ENCODE measurements at places on chromosomes 6 and 20. TPM values are rescaled to one million over a fixed set of nuclear protein-coding genes. Genes with fewer than 3 reads are reported as not detected.

TFAP2D gene
- not detected for total RNA-seq

MOG gene
- total RNA-seq = not detected

PDE10A gene
- total RNA-seq = 17.3 TPM

RSPO3 gene
- 0.81 TPM for total RNA-seq

DNA sequence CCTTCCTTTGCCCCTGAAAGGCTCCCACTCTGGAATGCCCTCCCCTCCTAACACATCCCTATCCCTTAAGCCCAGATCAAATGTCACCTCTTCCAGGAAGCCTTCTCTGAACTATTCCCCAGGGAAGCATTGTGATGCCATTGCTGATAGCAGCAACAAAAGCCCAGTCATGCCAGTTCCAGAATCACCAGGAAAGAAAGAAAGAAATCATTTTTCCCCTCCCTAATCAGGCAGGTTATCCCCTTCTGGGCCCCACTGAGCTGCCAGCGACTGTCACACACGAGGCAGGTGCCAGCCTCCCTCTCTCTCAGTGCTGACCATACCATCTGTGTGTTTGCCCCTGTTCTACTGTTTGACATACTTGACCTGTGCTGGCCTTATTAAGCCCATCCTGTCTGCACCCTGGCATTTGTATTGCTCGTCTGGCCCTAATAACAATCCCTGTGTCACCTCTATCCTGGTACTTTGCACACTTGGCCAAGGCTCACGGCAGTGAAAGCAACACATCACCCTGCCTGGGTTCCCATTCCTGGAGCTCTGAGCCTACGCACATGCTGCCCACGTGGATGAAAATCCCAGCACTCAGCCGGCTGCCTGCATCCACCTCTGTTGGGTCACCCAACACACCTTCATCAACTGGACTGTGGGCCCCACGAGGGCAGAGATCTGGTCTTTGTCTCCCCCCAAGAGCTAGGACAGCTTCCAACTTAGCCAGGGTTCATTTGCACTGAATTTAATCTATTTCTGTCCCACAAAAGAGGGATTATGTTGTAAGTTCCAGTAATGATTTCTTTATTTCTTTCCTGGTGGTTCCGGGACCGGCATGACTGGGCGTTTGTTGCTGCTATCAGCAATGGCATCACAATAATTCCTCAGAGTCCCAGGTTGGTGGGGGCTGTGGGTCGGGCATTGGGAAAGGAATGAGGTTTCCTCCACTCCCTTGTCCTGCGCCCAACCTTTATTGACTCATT is 5.3 kb upstream of the BPIFB1 start:
- DNase-seq = peak; percentile 33

GRCh38 chr20:18412221-18412901 is 54.5 kb downstream of the DZANK1 start:
- no peak for DNase-seq

DNA sequence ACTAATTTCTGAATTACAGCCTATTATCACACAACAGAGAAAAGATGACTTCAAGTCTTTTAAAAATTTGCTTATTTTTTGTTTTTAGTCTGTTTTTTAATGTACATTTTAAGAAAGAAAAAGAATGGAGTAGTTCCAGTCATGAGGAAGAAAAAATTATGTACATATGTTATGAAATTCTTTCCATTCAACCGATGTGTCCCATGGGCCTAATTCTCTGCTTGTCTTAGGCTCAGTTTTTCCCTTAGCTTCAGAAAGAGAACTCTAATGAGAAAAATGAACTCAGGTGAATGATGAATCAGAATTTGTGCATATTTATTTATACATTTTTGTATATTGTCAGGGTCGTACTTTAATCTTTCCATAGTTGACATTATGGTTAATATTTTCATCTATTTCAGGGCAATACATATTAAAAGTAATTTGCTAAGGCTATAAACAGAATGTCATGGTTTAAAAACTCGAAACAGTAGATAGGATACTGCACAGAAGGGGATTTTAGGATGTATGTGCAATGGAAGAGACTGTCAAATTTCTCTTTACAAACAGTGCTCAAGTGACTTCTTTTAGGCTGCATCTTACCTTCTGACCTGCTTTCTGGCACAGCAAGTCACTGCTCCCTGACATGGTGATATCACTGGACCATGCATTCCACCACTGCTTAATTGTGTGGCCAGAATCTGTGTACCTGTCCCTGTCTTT is 153.1 kb downstream of the EPHA7 start:
- no peak for DNase-seq

DNA sequence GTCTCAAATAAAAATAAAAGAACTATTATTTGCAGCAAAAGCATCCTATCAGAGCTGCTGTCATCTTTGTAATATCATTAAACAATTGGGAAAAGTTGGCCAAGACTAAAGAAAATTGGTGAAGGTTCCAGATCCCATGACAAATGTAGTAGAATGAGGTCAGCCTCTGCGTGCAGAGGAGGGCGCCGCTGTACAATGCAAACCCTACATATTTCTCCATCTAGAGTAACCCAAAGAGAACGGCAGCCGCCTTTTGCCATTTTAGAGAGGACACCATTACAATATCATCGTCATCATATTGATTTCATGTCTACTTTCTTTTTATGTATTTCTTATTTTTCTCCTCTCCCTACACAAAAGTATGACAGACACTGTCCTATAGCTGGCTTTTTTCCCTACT is 59.5 kb downstream of the ZMYND8 start:
- peak; percentile 37 for DNase-seq

DNA sequence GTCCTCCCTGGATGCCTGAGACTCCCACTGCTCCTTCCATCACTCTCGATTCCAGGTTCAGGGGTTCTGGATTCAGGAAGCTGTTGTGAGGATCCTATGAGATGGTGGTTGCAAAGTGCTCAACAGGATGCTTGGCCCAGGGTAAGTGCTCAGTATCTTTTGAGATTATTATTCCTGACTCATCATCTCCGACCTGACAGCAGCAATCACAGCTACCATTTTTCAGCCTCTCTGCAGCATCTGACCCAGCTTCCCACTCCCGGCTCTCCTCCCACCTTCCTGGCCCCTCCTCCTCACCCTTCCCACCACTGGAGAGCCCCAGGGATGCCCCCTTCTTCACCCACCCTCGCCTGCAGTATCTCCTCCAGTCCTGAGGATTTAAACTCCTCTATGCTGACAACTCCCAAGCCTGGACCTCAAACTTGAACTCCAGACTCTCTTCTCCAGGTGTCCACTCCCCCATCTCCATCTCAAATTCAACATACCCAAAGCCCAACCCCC is 36.8 kb upstream of the KCNB1 start:
- DNase-seq = no peak

DNA sequence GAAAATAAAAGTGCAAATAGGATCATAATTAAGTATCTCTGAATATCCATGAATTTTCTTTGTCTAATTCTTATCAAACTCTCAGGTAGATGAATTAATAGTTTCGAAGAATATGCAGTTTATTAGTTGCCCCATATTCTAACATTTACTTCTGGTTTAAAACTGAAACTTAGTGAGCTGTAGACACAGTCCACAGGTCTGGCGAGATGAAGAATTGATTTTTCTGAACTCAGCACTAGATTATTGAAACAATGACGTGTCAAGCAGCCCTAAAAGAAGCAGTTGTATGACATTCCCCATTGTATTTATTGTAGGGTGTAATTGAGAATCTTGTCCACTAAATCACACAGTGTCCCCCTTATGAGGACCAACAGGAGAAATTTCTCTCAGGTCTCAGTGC is 407.1 kb downstream of the GRIK2 start:
- DNase-seq = no peak

GRCh38 chr6:15020119-15020770 is 225.6 kb upstream of the JARID2 start:
- no peak for DNase-seq

- DNase-seq = no peak
These were observed 92.7 kb downstream of the DACT2 start for GRCh38 chr6:168226902-168227318.

DNA sequence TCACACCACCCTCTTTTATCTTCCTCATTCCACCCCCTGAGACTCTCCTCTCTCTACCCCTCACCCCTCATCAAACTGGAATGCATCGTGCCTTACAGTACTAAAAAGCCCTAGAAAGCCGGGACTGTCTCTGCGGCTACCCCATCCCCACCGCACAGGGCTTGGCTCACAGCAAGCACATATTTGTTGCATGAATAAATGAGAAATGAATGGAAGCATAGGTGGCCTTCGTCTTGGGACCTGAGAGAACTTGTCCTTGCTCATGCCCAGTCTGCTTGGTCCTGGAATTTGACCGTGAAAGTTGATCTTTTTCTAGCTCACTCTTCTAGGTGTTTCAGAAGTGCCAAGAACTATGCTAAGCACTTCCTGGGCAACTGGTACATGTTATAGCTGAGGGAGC is 53.3 kb downstream of the APCDD1L start:
- DNase-seq = no peak

DNA sequence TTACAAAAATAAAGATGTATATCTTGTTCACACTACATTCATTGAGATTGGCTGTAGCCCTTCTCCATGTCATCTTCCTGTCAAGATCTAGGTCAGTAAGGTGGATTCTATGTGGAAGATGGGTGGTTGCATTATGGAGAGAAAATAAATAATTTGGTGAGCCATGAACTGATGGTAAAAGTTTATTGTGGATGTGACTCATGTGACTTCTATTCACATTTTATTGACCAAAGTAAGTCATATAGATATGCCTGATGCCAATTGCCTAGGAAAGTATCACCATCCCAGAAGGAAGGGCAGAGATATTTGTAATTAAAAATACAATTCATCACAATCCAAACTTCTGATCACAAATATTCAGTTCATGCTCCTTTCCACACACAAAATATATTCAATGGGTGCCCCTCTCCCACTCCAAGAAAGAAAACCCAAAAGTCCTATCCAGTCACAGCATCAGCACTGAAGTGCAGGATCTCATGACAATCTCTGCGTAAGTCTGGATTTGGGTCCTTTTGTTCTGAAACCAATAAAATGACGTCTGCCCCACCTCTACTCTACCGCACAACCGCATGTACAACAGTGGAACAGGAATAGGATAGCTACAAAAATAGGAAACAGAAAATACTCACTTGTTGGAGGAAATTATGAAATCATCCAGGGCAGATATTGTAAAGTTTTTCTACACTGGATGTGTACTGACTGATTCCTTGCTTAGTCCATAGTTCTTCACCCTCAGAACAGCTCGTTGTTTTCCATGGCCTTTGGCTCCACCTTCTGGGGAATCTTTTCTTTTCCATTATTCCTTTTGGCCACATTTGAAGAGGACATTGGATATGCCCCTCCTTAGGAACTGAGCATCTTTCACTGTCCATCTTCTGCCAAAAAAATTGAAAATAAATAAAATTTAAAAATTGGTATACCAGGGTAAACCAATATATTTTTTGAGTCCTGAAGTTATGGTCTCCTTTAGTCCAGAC is 16.1 kb upstream of the SLC17A3 start:
- DNase-seq = peak; percentile 66

GRCh38 chr6:52689857-52690256 is 18.9 kb downstream of the TMEM14A start:
- no peak for DNase-seq
